ENCODE measurements at places on chromosomes 5 and 9.

GRCh38 chr5:163841-164240 is 27.5 kb upstream of the LRRC14B start:
- DNase-seq = no peak

DNA sequence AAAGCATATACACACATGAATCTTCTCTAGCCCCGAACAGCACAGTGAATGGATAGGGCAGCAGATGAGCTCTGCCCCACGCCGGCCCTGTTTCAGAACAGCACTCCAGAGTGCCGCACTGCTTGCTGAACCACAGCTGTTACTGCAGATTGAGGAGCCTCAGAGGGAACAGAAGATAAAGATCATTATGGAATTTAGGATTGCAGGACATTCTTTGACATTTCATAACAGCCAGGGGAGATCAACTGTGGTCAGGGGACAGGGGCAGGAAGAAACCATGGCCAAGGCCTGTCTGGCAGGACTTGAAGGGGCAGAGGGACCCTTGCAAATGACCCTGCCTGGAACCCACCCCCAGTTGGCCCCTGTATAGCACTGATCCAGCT is 20.6 kb downstream of the IRF1 start:
- peak; percentile 68 for DNase-seq

- DNase-seq = no peak
Observed at GRCh38 chr5:144368556-144368955, 197.9 kb downstream of the KCTD16 start.

DNA sequence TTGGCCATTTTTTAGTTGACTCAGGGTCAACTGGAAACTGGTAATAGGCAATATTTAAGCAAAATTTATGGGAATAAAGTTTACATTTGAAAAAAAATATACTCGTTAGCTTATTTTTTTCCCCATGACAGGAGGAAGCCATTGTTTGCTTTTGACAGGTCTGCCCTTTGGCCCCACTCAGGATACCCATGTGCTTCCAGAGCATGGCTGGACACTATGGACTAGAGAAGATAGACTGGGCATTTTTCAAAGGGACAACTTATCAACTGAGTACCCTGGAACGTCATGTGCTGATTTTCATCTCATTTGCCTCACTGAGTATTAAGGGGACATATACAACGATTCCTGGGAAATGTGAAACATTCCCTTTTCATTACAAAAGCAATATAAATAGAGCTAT is 83.1 kb upstream of the SMIM32 start:
- DNase-seq = no peak

DNA sequence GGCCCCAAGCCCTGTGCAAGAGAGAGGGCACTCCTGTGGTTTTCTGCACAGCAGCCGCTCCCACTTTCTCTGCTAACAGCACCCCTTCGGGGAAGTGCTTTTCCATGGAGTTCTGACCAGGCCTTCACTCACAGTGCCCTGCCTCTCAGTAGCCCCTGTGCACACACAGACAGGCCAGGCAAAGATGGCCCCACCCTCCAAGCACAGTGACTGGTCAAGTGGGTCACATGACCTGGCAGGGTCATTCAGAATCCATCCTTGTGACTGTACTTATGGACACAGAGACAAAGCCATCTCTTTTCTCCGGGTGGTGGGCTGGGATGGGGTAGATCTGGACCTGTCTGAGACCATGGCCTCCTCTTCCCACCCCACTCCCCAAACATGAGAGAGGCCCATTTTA is 82.5 kb downstream of the PSD2 start:
- no peak for DNase-seq

GRCh38 chr5:32299059-32299677 is 13.6 kb downstream of the MTMR12 start:
- no peak for DNase-seq

DNA sequence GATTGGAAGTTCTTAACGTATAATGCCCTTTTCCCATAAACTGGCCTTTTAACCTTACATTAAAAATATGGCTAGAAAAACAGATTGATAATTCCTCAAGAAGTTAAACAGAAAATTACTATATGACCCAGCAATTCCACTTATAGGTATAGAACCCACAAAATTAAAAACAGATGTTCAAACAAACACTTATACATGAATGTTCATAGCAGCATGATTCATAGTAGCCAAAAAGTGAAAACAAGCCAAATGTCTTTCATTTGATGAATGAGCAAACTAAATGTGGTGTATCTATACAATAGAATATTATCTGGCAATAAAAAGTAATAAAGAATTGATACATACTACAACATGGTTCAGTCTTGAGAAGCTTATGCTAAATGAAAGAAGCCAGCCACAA is 35.5 kb downstream of the POU5F2 start:
- no peak for DNase-seq

GRCh38 chr5:33228149-33228548 is 212.6 kb upstream of the TARS1 start:
- no peak for DNase-seq

- no peak for DNase-seq
Observed at GRCh38 chr9:16918920-16919319, 48.5 kb upstream of the BNC2 start.

DNA sequence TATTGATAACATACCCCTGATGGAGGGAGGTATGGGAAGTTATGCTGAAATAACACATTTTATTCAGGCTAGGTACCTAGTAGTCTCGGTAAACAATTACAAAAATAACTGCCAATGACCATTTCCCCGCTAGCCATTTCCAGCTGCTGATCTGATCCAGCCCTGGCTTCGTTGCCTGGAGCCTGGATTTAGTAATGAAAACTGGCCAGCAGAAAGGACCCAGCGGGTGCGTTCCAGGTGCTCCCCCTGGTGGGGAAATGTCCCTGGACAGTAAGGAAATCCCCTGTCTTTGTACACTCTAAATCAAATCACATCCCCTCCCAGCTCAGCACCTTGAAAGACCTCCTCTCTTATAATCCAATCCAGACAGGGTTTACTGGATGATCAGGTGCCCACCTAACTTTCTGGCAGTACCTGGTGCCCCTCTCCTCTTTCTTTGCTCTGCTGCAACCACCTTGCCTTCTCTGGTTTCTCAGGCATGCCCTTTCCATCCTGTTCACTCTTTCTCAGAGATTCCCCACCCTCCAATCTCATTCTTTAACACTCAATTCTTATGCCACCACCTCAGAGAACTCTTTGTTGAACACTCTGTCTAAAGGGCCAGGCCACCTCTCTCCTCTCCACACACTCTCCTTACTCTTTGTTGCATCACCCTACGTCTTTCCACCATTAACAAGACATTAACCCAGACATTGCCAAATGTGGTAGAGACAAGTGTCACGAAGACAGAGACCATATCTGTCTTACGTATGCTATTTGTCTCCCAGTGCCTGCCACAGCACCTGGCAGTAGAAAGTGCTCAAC is 50.1 kb upstream of the SMAD5 start:
- DNase-seq = peak; percentile 71

- peak; percentile 22 for DNase-seq
Observed at GRCh38 chr9:2621722-2622460, at the start of gene VLDLR. Gene VLDLR, plus strand, starts transcription at chr9:2621787. Its CDS starts 403 bp downstream, at chr9:2622190.

DNA sequence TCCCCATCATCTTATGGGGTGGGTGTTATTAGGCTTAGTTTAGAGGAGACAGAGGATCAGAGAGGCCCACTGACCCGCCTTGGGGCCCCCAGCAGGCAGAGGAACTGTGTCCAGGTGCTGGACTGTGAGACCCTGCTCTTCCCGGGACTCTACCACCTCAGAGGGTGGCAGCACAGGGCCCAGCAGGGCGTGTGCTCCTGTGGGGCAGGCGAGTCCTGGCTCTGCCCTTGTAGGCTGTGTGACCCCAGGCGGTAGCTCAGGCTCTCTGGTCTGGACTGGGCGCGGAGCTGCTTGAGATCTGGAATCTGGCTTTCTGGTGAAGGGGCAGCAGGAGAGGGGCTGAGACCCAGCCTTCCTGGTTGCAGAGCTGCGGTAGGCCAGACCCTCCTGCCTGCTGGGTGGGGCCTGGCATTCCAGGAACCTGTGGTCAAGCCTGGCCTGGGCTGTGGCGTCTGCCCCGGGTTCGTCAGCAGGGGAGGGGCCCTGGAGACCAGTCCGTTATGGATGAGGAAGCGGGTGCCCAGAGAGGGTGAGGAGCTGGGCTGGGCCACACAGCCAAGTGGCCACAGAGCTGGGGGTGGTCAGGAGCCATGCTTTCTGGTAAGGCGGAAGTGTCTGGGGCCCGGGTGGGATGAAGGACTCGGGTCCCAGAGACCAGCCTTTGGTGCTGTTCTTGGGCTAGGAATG is 46.5 kb downstream of the RXRA start:
- DNase-seq = no peak

DNA sequence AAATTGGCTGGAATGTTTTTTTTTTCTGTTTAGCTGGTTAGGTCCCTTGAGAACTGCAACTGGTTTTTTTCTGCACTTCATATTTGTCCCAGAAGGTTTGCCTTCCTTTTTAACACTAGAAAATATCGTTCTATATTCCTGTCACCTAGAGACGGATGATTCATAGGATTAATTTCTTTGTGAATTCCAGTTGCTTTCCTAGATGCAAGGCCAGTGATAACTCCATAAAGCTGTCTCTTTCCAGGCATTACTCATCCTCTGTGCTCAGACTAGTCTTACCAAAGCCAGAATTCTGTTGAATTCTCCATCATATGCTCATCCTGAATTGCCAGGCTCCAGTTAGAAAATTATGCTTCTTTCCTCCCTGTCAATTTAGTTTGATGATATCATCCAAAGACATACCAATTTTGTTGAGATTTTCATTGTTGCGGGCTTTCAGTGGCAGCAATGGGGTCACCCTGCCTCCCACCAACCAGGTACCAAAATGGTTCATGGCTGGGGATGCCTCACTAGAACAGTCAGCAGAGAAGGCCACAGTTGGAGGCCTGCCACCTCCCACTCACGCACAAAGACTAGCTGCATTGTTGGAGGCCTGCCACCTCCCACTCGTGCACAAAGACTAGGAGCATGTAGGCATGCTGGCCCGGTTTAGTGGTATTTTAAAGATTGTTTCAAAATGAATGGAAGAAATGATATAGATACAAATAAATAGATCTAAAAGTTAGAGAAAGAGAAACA is 8.5 kb downstream of the BAAT start:
- no peak for DNase-seq

DNA sequence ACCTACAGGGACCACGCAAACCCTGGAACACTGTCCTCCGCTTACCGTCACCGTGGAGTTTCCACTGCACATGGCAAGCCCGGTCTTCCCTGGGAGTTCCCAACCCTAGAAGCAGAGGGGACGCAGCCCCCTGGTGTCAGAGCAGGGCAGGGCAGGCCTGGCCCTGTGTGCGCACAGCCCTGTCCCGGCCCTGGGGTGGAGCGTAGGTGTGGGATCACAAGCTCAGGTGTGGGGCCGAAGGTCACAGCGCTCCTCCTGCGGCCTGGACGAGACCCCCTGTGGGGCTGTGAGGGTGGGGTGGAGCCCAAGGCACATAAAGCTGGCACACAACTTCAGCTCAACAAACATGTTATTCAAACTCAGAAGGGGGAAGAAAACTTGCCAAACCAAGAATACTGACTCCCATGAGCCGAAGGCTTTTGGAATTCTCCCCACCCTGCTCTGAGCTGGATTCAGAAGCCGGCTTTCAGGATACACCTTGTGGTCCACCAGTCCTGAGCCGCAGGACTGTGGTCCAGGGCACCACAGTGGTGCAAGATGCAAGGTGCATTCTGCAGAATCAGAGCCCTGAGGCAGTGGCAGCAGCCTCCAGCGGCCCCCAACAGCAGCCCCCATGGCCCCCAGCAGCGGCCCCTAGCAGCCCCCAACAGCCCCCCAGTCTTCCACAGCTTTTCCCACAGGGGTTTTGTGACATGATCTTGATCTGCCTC is 11.8 kb upstream of the EXOC3 start:
- DNase-seq = peak; percentile 74

GRCh38 chr5:173243243-173243830 is 8.3 kb upstream of the NKX2-5 start:
- DNase-seq = no peak
